ENCODE measurements at places on chromosomes 4 and X. TPM values are rescaled to one million over a fixed set of nuclear protein-coding genes. Genes with fewer than 3 reads are reported as not detected.

DNA sequence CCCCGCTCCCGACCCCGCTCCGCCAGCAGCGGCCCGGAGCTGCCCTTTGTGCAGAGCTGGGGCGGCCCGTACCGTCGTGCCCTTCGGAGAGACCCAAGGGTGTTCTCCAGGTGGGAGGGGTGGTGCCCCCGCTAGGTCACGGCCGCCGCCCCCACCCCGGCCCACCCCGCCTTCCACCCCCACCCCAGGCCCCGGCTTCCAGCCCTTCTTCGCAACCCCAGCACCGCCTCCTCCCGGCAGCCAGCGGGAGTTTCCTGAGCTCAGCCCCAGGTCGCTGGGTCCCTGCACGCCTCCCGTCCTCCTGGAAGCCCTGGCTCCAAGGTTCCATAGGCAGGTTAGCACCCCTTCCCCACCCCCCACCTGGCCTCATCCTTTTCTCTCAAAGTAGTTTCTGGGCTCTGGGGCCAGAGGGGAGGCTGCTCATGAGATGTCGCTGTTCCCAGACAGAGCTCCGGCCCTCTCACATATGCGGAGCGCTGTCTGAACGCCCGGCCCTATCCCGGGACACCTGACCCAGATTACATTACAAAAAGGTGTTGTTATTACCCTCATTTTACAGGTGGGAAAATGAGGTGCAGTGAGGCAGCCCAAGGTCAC is 25.2 kb upstream of the FGFR3 start:
- no peaks in the 10 kb centered on the region for H3K36me3 ChIP-seq
- H3K4me3 ChIP-seq, result peak overlapping the region; percentile 41
- H3K27me3 ChIP-seq, result no peaks in the 10 kb centered on the region
- no peak overlapping the region for H3K27ac ChIP-seq
- H3K4me1 ChIP-seq, result peaks cover 10% of the 10 kb centered on the region

DNA sequence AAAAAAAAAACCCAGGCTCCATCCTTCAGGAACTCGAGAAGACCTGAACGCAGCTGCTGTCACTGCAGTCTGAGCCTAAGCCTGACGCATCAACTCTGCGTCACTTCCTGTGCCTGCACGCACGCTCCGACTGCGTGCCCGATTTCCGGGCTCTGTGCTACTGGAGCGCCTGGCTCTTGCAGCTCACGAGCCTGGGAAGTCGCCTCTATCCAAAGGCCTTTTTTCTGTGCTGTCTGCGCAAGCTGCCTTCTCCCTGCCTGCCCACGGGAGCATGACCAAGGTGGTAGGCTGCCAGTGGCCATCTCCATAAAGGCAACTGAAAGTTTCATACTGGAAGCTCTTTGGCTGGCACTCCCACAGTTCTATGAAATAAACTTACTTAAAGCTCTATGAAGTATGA is 9.9 kb upstream of the GASK1B start:
- no peaks in the 10 kb centered on the region for H3K4me1 ChIP-seq
- H3K4me3 ChIP-seq, result peak overlapping the region; percentile 47
- H3K27me3 ChIP-seq, result no peaks in the 10 kb centered on the region
- no peak overlapping the region for H3K27ac ChIP-seq

DNA sequence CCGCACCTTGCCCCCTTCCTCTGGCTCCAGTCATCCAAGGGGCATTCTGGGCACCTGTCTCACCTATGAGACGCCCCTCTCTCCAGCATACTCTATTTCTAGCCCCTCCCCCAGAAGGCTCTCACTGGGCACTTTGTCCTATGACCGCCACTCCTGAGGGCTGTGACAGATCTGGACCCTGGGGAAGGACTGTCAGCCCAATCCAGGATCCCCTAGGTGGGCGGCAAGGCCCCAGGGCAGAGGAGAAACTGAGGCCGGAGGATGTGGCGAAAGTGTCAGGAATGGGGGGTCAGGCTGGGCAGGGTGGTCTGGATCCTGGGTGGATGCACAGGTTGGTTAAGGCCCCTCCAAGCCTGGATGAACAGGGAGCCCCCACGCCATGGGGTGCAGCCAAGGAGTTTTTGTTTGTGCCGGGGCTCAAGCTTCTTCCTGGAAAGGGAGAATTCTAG is 16.2 kb upstream of the NAT8L start:
- peaks cover 17% of the 10 kb centered on the region for H3K4me1 ChIP-seq
- no peak overlapping the region for H3K27ac ChIP-seq
- H3K4me3 ChIP-seq, result peak overlapping the region; percentile 87
- no peak for DNase-seq

DNA sequence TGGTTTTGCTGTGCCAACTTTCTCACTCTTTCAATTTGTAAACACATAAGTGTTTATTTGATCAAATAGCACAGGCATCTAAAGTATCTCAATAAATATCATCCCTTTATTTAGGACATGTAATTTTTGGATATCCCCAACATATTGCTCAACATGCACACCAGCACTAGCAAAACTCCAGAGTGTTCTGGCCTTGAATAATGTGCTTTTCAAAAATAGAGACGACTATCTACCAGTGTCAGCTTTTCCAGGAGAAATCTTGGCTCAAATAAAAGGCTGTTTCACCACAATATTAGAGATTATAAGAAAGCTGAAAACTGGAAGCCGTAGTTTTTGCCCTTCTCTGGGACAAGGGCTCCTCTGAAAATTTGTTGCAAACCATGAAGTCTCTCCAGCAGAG is 67.0 kb downstream of the MAOB start:
- no peaks in the 10 kb centered on the region for H3K27me3 ChIP-seq
- H3K4me1 ChIP-seq, result no peaks in the 10 kb centered on the region
- H3K27ac ChIP-seq, result no peak overlapping the region
- H3K4me3 ChIP-seq, result no peak overlapping the region
- no peaks in the 10 kb centered on the region for H3K36me3 ChIP-seq

- no peak overlapping the region for H3K27ac ChIP-seq
- DNase-seq, result no peak
- no peak overlapping the region for H3K4me3 ChIP-seq
- no peaks in the 10 kb centered on the region for H3K4me1 ChIP-seq
- no peaks in the 10 kb centered on the region for H3K36me3 ChIP-seq
- H3K27me3 ChIP-seq, result no peaks in the 10 kb centered on the region
Observed at GRCh38 chr4:163694385-163694784, 199.9 kb downstream of the TMA16 start.

- no peaks in the 10 kb centered on the region for H3K36me3 ChIP-seq
- H3K27ac ChIP-seq, result no peak overlapping the region
- DNase-seq, result peak; percentile 78
- H3K4me1 ChIP-seq, result no peaks in the 10 kb centered on the region
- peak overlapping the region; percentile 24 for H3K4me3 ChIP-seq
- no peaks in the 10 kb centered on the region for H3K27me3 ChIP-seq
Observed at GRCh38 chrX:153032397-153033118, 23.7 kb upstream of the PNMA3 start.

DNA sequence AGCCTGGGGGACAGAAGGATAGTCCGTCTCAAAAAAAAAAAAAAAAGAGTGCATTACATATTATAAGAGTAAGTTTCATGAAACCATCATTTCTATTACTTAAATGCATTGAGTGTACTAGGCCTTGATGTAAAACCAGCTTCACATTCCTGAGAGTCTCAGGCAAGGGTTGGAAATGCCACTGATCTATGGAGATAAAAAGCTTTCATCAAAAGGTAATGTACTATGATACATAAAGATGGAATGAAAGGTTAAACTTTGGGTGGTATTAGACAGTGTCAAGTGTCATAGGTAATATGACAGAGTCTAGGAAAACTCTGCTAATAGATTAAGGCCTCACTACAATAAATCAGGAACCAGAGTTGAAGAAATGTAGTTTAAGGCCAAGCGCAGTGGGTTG is 7.4 kb downstream of the CFAP97 start:
- no peak overlapping the region for H3K4me3 ChIP-seq
- H3K27ac ChIP-seq, result no peak overlapping the region
- no peak for DNase-seq
- H3K4me1 ChIP-seq, result no peaks in the 10 kb centered on the region
- H3K27me3 ChIP-seq, result no peaks in the 10 kb centered on the region

GRCh38 chrX:41984628-41985027 is 61.3 kb upstream of the CASK start:
- no peaks in the 10 kb centered on the region for H3K4me1 ChIP-seq
- no peaks in the 10 kb centered on the region for H3K27me3 ChIP-seq
- no peak overlapping the region for H3K4me3 ChIP-seq
- H3K27ac ChIP-seq, result no peak overlapping the region
- H3K36me3 ChIP-seq, result no peaks in the 10 kb centered on the region

GRCh38 chr4:110480031-110480549 is 4.1 kb downstream of the ENPEP start:
- no peak overlapping the region for H3K27ac ChIP-seq
- H3K27me3 ChIP-seq, result no peaks in the 10 kb centered on the region
- no peak for DNase-seq
- no peaks in the 10 kb centered on the region for H3K36me3 ChIP-seq
- no peaks in the 10 kb centered on the region for H3K4me1 ChIP-seq
- no peak overlapping the region for H3K4me3 ChIP-seq

GRCh38 chrX:154733066-154733425 is 17.8 kb downstream of the GAB3 start:
- no peak for DNase-seq
- no peak overlapping the region for H3K4me3 ChIP-seq
- peaks cover 34% of the 10 kb centered on the region for H3K4me1 ChIP-seq
- H3K27me3 ChIP-seq, result no peaks in the 10 kb centered on the region
- no peaks in the 10 kb centered on the region for H3K36me3 ChIP-seq

DNA sequence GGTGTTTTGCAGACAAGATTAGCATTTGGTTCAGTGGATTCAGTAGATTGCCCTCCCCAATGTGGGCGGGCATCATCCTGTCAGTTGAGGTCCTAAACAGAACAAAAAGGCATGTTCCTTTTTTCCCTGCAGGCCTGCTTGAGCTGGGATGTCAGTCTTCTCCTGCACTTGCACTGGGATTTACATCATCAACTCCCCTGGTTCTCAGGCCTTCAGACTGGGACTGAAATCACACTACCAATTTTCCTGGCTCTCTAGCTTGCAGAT is 278.9 kb upstream of the FTHL17 start:
- no peaks in the 10 kb centered on the region for H3K4me1 ChIP-seq
- H3K4me3 ChIP-seq, result no peak overlapping the region
- H3K27me3 ChIP-seq, result no peaks in the 10 kb centered on the region
- no peak overlapping the region for H3K27ac ChIP-seq

DNA sequence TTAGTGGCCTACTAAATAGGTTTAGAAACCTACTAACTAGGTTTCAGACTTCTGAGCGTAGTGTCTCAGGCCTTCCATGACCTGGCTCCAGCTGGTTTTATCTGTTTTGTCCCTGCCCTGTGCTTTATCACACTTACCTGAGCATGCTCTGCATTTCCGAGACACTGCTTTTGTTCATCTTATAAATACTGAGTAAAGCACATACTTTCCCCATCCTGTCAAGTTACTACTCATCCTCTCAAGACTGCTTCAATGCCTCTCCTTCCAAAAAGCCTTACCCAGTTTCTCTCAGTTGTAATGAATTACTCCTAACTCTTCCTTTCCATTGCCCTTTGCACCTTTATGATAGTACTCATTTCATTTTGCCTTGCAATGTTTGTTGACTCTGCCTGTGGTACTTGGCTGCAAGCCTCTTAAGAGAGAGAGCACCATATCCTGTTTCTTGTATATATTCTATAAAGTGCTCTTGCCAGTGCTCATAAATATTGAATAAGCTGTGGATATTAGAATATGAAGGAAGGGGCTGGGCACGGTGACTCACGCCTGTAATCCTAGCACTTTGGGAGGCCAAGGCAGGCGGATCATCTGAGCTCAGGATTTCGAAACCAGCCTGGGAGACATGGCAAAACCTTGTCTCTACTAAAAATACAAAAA is 34.4 kb downstream of the SLAIN2 start:
- H3K4me3 ChIP-seq, result no peak overlapping the region
- H3K27ac ChIP-seq, result no peak overlapping the region
- peaks cover 4% of the 10 kb centered on the region for H3K4me1 ChIP-seq
- no peaks in the 10 kb centered on the region for H3K36me3 ChIP-seq
- DNase-seq, result no peak

DNA sequence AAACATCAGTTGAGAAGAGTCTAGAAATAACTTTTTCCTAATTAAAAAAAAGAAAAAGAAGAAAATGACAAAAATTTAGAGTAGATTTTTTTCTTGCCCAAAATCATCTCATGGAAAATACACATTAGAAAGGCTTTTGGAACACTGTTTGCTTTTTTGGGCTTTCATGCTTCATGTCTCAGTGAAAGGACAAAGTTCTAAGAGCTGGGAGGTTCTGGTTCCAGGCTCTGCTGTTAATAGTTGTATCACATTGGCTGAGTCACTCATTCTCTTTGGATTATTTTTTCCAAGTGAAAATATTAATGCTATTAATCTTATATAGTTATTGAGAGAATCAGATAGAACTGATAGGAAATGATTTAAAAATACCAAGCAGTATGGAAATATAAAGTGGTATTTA is 32.9 kb upstream of the ETNPPL start:
- no peaks in the 10 kb centered on the region for H3K36me3 ChIP-seq
- no peak overlapping the region for H3K4me3 ChIP-seq
- no peaks in the 10 kb centered on the region for H3K27me3 ChIP-seq
- H3K4me1 ChIP-seq, result no peaks in the 10 kb centered on the region
- no peak overlapping the region for H3K27ac ChIP-seq
- no peak for DNase-seq

DNA sequence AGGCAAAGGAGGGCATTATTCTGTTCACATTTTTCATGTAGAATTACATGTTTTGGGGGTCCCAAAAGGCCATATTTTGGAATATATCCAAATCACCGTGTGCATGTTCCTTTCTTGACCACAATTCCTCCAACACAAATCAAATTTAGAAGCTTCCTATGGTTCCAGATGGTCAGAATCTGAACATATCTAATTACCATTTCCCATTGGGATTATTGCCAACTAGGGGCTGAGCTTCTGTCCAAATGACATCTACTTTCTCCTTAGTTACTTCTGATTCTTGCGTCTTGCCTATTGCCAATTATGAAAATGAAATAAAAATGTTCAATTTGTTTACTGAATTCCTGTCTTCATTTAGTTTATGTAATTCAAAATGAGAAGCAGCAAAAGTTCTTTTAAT is 163.7 kb downstream of the CPE start:
- H3K36me3 ChIP-seq, result no peaks in the 10 kb centered on the region
- no peaks in the 10 kb centered on the region for H3K4me1 ChIP-seq
- H3K4me3 ChIP-seq, result no peak overlapping the region
- no peaks in the 10 kb centered on the region for H3K27me3 ChIP-seq

DNA sequence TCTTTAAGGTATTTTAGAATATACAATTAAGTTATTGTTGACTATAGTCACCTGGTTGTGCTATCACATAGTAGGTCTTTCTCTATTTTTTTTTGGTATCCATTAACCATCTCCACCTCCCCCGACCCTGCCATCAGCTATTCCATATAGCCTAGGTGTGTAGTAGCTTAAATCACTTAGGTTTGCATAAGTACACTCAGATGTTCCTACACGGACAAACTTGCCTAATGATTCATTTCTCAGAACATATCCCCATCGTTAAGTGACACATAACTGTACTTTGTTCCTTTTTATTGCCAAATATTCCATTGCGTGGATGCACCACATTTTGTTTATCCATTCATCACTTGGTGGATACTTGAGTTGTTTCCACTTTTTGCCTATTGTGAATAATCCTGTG is 67.9 kb downstream of the SLAIN2 start:
- H3K4me3 ChIP-seq, result no peak overlapping the region
- H3K4me1 ChIP-seq, result no peaks in the 10 kb centered on the region
- no peak overlapping the region for H3K27ac ChIP-seq
- DNase-seq, result no peak
- no peaks in the 10 kb centered on the region for H3K36me3 ChIP-seq
- no peaks in the 10 kb centered on the region for H3K27me3 ChIP-seq

Gene ITGB1BP2
- polyA plus RNA-seq, result 2.0 TPM

Gene STATH
- polyA plus RNA-seq, result not detected

Gene TLR3
- polyA plus RNA-seq, result 12.6 TPM

Gene ATP10D
- 7.9 TPM for polyA plus RNA-seq

Gene SOD3
- polyA plus RNA-seq, result 136 TPM

Gene TIGD4
- 6.7 TPM for polyA plus RNA-seq

Gene ADGRG4
- 0.28 TPM for polyA plus RNA-seq

Gene TSPAN7
- polyA plus RNA-seq, result 21.5 TPM
